HT1080 (cell line): ENCODE measurements at places on chromosomes 7 and 10.

DNA sequence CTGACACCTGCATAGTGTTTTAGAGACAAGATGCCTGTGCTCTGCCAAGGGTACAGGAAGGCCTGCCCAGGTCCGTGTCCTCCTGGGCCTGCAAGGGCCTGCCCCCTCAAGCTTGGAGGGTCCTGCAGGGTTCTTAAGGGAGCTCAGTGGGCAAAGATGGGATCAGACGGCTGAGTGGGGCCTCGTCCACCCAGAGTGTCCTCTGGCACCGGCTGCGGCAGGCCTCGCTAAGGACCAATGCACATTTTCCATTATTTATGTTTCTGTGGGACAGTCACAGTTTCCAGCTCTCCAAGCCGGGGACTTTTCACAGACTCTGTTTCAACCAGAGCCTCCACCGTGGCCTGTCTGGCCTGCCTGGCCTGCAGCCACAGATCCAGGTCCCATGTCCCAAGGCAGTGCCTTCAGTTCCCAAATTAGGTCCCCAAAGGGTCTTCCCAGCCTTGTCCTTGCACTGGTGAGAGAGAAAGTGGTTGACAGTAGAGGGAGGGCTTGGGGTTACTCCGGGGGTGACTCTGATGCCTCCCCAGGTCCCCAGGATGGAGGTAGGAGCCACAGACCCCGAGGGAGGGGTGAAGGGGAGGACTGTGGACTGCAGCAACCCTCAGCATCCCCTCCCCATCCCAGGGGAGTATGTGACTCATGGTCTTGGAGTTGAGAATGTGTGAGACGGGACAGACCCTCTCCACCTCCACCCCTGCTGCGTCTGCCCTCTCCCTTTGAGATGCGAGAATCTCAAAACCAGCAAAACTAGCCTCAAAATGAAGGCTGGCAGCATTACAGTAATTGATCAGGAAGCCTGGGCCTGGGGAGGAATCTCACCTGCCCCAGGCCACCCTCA, 14.8 kb downstream of the MYL10 start:
- DNase-seq = no peak

- DNase-seq = no peak
Measured at GRCh38 chr10:74541375-74541774, 285.0 kb upstream of the KAT6B start.

DNA sequence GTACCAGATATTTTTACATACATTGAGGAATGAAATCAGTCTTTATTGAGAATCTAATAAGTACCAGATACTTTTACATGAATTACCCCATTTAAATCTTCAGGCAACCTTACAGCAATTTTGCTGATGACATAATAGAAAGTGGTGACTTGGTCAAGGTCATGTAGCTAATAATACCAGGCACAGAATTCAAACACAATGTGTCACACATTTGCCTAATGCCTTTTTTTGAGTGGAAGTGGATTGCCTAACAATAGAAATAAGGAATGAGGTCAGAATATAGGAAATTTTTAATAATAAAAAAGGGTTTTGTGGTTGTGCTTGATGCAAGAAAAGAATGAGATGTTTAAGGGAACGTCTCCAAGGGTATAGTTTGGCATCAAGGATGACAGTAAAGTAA, 466.6 kb upstream of the IGFBP3 start:
- peak; percentile 10 for DNase-seq

- DNase-seq = peak; percentile 39
Measured at GRCh38 chr7:10889266-10889898, 84.3 kb upstream of the PHF14 start.

DNA sequence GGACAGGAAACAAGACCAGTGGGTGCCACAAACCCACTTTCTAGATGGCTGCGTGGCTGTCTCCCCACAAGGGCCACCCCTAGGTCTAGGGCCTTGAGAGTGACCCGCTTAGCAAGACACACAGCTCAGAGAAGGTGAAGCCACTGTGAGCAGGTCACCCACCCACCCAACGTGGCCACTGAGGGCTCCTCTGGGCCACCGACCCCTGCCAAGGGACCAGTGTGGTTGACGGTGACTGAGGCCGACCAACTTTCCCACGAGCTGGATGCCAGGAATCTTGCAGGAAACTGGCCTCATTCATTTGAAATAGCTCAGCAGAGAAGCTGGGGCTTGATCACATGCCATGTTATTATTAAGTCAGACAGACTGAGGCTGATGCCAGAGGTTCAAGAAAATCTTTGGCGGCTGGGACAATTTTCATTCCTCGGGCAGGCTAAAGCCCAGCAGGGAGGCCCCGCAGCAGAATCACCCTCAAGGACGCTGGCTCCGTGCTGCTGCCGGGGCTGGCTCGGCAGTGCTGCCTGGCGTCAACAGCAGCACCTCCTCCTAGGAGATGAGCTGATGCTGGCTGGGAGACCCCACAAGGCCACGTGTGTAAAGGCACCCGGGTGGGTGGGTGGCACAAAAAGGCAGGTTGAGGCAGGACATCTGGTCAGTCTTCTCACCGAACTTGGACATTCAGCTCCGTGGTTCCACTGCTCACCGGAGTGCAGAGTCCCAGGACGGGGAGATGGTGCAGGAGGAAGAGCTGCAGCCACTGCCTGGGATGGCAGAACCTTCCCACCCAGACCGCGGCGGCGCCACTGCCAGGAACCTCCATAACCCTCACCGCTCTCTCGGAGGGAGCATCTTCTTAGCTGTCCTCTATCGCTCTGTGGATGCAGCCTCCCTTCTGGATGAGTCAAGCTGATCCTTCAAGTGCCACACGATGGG, 57.8 kb downstream of the ZRANB1 start:
- DNase-seq = no peak

DNA sequence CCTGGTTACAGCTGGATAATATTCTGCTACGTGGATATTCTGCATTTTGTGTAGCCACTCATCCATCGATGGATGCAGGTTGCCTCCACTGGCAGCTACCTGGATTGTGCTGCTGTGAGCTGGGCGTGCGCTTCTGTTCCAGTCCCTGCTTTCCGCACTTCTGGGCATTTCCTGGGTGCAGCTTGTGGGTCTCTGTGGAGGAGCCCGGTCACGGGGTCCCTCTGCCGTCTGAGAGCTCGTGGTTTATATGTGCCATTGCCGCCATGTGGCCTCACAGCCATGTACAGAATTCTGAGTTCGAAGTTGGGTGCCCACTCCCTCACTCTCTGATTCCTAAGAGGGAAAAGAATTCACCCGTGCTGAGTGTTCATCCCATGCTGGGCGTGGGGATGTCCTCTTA, 38.3 kb downstream of the JAKMIP3 start:
- no peak for DNase-seq

GRCh38 chr10:130231251-130231741, 95.1 kb downstream of the GLRX3 start:
- no peak for DNase-seq

- DNase-seq = peak; percentile 27
Measured at GRCh38 chr10:62794306-62794705, 10.2 kb upstream of the ADO start.

- DNase-seq = no peak
Measured at GRCh38 chr10:92832998-92833650, 15.2 kb upstream of the EXOC6 start.

DNA sequence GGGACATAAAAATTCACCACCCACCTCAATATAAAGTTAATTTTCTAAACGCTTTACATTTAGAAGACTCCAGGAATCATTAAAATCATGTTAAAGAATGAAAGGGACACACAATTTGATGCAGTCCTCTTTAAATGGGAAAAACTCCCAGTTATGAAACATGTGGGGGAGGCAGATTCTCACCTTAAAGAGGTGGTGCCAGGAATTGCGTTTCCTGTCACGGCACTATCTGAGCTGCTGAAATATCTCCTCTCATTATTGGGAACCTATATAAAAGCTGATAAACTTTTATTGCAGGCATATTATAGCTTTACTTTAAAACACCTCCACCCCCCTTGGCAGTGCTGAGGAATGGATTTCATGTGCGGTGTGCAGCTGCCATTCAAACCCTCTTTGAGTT, 94.8 kb upstream of the SORCS3 start:
- DNase-seq = no peak

DNA sequence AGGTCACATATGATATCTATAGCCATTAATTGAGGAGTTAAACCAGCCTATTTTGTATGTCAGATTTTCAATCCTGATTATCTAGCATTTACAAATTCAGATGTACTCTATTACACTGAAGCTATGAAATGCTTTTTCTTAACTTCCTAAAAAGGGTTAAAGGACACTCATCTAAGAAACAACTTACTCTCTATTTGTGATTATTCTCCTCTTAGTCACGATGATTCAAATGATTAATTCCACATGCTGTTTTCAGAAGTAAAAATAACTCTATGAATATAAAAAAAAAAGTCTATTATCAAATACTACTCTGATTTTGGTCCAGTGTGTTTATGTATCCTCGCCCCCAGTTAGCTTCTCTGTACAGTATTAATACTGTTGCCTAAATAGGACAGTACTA, 1199.9 kb downstream of the GATA3 start:
- peak; percentile 44 for DNase-seq

GRCh38 chr7:102215711-102216110, 71.0 kb upstream of the SH2B2 start:
- no peak for DNase-seq

DNA sequence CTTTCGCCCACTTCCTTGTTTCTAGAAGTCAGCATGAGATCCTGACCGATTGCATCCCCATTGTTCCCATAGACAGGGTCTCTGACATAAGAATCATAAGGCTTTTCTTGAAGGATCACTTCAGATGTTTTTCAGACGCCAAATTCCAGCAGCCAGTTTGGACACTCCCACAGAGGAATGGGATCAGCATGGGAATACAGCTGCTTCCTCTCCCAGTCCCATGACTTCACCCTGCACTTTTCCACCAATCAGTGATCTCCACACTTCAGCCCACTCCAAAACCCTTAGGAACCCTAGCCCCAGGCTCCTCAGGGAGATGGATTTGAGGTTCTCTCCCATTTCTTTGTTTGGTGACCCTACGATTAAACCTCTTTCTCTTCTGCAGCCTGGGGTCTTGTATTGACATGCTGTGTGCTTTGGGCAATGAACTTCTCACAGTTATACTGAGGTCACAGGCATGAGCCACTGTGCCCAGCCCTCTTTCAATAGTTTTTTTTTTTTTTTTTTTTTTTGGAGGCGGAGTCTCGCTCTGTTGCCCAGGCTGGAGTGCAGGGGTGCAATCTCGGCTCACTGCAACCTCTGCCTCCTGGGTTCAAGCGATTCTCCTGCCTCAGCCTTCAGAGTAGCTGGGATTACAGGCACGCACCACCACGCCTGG, 52.8 kb upstream of the CHST3 start:
- peak; percentile 29 for DNase-seq

GRCh38 chr7:7969306-7970236, 975 bp downstream of the GLCCI1 start:
- DNase-seq = peak; percentile 33

DNA sequence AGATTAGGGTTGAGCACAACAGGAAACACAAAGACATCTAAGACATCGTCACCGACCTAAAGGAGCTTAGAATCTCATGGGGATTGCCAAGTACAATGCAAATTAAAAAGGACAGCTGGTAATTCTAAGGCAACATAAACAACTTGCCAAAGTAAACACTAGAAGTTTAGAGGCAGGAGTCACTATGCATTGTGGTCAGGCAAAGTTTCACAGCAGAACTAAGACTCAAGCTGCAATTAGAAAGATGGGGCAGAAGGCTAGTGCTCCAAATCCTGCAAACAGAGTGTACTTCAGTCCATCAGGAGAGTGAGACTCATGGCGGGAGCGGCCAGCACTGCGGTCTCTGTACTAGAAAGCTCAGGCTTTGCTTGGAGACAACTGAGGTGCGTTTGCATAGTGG, 52.7 kb downstream of the HIPK2 start:
- no peak for DNase-seq

- peak; percentile 100 for DNase-seq
Measured at GRCh38 chr10:119305860-119306513, 98.6 kb downstream of the GRK5 start.

DNA sequence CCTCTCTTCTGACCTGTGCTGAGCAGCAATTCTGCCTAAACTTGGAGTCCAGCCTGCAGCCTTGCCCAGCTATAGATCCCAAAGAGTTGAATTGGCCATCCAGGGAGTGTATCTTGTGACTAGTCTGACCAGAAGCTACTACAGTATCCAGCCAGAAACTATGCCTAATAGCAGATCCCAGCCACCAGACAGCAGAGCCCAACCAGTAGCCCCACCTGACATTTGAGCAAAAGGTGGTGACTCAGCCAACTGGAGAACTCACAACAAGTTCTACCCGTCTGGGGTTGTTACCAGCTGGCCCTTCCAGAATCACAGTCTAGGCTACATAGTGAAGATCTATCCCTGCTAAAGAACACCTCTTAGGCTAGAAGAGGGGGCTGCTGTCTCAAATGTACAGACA, 315.0 kb downstream of the CRPPA start:
- peak; percentile 18 for DNase-seq

GRCh38 chr10:51000976-51001375, 73.3 kb upstream of the PRKG1 start:
- no peak for DNase-seq

DNA sequence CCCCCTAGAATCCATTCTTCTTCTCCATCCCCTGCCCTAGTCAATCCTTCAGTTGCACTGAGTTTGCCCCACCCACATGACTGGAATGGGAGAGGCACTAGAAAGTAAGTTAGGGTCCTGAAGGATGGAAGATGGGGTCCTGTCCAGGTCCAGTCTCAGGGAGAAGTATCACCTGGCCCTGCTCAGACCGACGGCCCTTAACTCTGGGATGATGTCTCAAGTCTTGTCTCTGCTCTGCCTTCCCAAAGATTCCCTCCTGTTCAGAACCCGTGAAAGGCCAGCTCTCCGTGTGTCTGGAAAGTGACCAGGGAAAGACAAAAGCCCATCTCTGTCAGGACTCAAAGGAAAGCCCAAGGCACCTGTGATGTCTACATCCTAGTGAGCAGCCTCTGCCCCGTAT, 88.8 kb downstream of the OAT start:
- DNase-seq = no peak

GRCh38 chr10:14648005-14648765, 126.5 kb downstream of the FAM107B start:
- DNase-seq = peak; percentile 36

GRCh38 chr7:50682079-50682478, 100.6 kb downstream of the GRB10 start:
- DNase-seq = no peak

DNA sequence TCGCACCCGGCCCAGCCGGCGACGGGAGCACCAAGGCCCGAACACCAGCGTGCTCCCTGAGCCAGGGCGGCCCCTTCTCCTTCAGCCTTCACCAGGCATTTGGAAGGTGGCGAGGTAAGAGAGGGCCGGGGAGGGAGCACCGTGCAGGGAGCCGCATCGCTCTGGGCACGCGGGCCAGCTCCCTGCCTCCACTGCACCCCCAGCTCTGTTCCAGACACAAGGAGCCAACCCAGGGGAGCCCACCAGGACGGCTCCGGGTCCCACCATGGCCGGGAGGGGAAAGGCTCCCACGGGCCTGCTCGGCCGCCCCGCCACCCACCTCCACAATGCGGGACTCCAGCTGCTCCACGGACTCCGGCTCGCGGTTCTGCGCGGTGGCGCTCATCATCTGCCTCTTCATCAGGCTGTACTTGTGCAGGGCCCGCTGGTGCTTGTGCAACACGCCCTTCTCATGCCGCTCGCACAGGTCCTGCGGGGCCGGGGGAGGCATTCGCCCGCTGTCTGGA, 15.1 kb downstream of the NUDT1 start:
- DNase-seq = no peak

- DNase-seq = no peak
Measured at GRCh38 chr10:126570621-126571602, 99.6 kb downstream of the C10orf90 start.

GRCh38 chr7:76202666-76203030, 952 bp downstream of the SRRM3 start:
- DNase-seq = no peak

GRCh38 chr7:119694506-119694905, 578.5 kb upstream of the KCND2 start:
- DNase-seq = no peak

GRCh38 chr7:77679608-77680007, 16.7 kb upstream of the RSBN1L start:
- DNase-seq = no peak
